Frontal cortex (tissue), 4 donors: ENCODE measurements at places on chromosomes 16 and 17. TPM values are rescaled to one million over a fixed set of nuclear protein-coding genes. Genes with fewer than 3 reads are reported as not detected.

DNA sequence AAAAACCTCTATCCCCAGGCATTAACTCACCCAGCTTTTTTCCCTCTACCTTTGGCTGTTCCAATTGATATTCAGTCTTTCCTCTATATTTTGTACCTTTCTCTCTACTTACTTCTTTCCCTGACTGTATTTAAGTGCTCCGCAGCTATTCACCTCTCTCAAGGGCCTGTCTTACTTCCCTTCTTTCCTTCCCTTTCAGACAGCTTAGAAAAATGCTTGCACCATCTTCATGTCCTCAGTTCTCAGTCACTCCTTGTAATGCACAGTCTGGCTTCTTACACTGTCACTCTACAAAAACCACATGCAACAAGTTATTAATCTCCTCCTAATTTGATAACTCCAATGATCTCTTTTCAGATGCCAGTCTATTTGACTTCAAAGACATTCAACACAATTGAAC is 163.4 kb downstream of the PHKB start:
- no peak for DNase-seq

GRCh38 chr16:27966756-27967155 is 96.8 kb downstream of the GSG1L start:
- DNase-seq = no peak

GRCh38 chr17:80316927-80317705 is 56.5 kb downstream of the RNF213 start:
- DNase-seq = no peak

GRCh38 chr17:36131421-36131820 is 27.8 kb downstream of the CCL4 start:
- DNase-seq = no peak

DNA sequence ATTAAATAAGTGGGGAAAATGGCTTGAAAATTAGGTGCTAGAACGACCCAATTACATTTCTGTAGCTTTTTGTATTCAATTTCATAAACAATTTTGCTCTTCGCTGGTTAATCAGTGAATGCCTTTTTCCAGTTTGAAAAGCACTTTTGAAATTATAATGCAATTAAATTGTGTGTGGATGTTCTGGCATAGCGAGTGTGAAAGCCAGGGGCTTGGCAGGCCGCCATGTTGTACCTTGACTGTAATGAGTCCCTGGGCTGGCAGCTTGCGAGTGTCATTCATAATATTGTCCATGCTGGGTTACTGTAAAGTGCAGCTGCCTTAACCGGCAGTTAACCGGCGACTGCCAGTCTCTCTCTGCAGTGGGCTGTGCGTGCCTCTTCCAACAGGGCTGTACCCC is 177.8 kb downstream of the CCDC182 start:
- no peak for DNase-seq

GRCh38 chr17:9173386-9173983 is 152.2 kb downstream of the NTN1 start:
- DNase-seq = no peak

- no peak for DNase-seq
These were observed 484.2 kb downstream of the HS3ST4 start for GRCh38 chr16:26175944-26176343.

DNA sequence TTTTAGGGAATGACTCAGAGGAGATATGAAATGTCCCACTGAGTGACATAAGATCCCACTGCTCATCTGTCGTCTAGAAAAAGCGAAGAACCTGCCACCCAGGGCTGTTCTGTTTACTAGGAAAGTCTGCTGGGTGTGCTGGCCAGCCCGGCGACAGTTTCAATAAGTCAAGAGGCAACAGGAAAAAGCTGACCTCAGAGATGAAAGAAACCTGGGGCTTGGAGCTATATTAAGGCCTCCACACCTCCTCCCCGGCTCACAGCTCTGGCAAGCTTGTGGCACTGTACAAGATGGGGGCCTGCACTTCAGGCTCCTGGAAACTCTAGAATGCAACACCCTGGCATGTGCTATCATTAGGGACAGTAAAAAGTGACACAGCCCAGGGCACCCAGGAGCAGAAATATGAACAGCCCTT is 10.6 kb downstream of the ZFHX3 start:
- no peak for DNase-seq

DNA sequence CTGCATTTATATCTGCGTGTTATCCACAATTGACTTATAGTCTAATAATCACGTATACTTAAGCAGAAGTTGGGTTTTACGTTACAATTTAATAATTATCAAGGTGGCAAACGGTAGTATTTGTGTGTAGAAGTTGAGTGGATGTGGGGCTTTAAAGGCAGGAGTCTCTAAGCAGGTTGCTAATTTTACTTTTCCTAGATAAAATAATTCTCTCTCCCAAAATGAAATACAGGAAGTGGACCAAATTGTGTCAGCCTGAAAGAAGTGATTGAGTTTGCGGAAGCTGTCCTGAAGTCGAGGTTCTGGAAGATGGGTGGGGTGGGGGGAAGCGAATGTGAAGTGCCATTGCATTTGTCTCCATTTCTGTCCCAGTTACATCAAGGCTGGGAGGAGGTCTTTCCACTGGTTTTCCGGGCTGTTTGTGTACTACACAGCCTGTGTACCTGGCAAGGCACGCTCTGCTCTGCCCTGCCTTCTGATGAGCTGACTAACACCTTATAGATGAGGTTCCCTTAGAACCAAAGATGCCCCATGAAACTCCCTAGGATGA is 385.1 kb downstream of the WWOX start:
- DNase-seq = no peak

GRCh38 chr17:42322382-42323267 is 34.3 kb downstream of the STAT5A start:
- peak; percentile 85 for DNase-seq

GRCh38 chr17:17636272-17636885 is 44.9 kb upstream of the PEMT start:
- DNase-seq = no peak

DNA sequence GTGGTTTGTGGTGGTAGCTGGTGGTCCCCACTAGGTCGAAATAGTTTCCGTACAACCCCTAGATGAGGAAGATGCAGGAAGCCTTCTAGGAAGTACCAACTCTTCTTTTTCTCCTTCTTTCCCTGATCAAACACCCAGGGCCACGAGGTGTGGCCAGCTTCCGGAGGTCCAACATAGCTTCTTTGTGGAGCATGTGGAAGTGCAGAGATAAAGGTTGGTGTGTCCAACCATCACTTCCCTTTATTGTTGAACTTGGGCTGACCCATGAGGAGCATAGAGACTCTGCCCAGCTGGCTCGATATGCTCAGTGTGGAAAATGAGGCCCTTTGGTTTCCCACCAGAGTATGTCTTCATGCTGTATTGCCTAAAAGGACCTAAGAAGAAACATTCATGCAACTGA is 6.3 kb upstream of the RGS9 start:
- no peak for DNase-seq

- DNase-seq = no peak
These were observed 15.5 kb upstream of the TMEM94 start for GRCh38 chr17:75440738-75441448.

DNA sequence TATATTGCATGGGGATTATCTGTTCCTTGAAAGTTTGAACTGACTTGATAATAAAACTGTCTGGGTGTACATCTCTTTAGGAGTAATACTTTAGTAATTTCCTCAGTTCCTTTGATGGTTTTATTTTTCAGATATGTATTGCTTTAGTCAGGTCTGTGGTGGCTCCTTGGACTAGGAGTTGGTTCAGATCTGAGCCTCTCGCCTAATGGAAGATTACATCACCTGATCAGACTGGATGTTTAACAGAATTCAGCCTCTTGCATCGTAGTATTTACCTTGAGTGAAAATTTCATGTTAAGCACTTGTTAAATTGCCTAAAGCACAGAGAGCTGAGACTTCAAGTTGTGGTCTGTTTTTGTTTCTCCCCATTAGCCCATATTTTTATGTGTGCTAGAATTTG is 267.3 kb downstream of the MAP2K4 start:
- no peak for DNase-seq

DNA sequence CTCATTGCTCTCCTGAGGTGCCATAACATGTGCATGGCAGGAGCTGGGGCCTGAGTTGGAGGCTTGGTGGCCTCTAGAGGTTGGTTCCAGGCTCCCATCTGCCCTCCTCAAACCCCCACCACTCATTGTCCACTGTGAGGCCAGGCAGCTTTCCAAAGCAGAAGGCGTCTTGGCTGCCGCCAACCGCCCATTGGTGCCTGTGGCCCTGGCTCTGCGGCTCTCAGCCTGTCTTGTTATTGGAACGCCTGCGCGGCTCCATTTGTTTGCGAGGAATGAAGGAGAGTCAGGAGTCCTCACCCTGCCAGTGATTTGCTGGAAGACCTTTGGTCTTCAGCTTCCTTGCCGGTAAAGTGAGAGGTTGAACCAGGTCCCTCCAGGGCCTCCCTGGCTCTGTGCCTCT is 43.6 kb downstream of the OR1D5 start:
- DNase-seq = no peak

GRCh38 chr16:53486230-53486629 is 16.8 kb downstream of the AKTIP start:
- DNase-seq = no peak

GRCh38 chr16:58464047-58464915 is 35.7 kb upstream of the NDRG4 start:
- DNase-seq = peak; percentile 61

GRCh38 chr16:58459344-58460218 is 40.4 kb upstream of the NDRG4 start:
- no peak for DNase-seq

DNA sequence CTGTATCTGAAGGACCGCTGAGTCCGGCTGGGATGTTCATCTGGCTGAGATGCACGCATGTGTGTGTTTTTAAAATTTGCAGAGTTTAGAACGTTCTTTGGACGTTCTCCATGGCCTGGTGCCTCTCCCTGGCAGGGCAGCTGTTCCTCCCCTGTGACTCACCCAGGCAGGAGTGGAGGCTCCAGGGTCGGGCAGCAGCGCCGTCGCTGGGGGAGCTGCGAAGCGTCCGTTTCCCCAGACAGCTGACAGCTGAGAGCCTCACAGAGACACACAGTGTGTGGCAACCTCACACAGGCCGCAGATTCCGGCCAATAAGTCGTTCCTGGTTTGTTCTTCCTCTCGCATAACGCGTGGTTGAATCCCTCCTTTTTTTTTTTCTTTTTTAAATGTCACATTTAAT is 80.6 kb downstream of the OR1D5 start:
- peak; percentile 52 for DNase-seq

GRCh38 chr16:48001324-48001895 is 154.4 kb downstream of the ABCC12 start:
- no peak for DNase-seq

DNA sequence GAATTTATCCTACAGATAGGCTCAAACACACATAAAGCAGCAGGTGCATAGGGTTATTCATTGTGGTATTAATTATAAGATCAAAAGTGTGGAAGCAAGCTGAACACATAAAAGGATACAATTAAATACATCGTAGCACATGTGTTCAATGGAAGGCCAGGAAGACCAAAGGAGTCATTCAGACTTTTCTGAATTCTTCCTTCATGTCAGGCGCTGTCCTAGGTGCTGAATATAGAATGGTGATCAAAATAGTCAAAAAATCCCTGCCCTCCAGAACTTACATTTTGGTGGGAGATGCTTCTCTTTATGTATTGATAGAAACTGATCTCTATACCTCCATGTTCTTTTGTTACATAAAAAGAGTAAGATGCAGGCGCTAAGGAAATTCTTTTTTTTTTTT is 439.0 kb upstream of the ASIC2 start:
- no peak for DNase-seq

GRCh38 chr17:73718912-73719311 is 74.7 kb upstream of the SDK2 start:
- no peak for DNase-seq

- peak; percentile 3 for DNase-seq
These were observed 358.5 kb upstream of the ERCC4 start for GRCh38 chr16:13561291-13562070.

- DNase-seq = no peak
These were observed 9.4 kb upstream of the MYLK3 start for GRCh38 chr16:46757339-46758050.

- DNase-seq = no peak
These were observed 42.6 kb upstream of the ERN1 start for GRCh38 chr17:64172510-64172909.

- no peak for DNase-seq
These were observed 41.1 kb downstream of the NLRC5 start for GRCh38 chr16:57030346-57030902.

- DNase-seq = no peak
These were observed 12.2 kb downstream of the ABCC1 start for GRCh38 chr16:15961571-15962090.

DNA sequence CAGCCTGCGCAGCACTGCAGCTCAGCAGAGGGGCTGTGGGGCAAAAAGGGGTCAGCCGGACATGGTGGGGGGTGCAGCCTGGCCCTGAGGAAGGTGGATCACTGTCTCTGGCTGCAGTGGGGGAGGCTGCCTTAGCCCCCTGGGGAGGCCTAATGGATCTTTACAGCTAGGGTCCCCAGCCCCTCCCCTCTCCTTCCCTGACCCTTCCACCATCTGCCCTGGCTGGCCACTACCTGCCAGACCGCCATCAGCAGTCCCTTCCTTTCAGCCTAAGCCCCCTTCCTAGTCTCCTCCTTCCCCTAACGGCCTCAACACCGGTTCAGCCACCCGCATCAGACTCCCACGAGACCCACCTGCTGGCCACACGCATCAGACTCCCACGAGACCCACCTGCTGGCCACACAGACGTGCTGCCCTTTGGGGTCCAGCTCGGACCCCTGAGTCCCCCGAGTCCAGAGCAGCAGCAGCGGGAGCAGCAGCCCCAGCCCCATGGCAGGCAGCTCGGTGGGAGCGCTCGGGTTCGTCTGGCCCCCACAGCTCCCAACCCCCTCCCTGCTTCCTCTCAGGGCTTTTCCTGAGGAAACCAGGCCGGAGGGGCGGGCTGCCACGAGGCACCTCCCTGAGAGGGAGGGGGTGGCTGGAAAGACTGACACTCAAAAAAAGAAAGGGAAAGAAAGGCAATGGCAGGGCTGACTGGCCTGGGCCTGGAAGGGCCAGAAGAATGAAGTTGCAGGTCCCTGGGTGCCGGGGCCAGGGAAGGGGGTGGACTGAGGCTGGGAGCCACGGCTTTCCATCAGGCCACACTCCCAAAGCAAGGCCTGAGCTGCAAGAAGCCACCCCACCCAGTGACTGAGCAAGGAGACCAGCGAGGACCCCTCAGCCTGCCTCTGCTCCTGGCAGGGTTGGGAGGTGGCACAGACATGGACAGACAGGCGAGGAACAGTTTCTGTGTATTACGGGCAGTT is at the start of gene SCARF1:
Gene SCARF1 (minus strand): TSS at position 526 of the 965 bp plus-strand sequence. CDS start 35 bp downstream, at position 491.
- DNase-seq = peak; percentile 64

GRCh38 chr16:83233153-83233552 is 574.6 kb upstream of the HSBP1 start:
- no peak for DNase-seq

GRCh38 chr16:86714166-86714565 is 135.8 kb downstream of the FOXL1 start:
- no peak for DNase-seq

Gene GOT2
- 33.8 TPM for total RNA-seq

Gene CCL7
- total RNA-seq = not detected

Gene NPIPA3
- total RNA-seq = 0.41 TPM

Gene ZG16B
- total RNA-seq = not detected

Gene FN3K
- 9.8 TPM for total RNA-seq

Gene OR2C1
- total RNA-seq = 0.82 TPM

Gene HP
- total RNA-seq = 0.41 TPM

Gene SSTR5
- not detected for total RNA-seq

Gene CACNA1H
- 14.7 TPM for total RNA-seq

Gene KCNH4
- total RNA-seq = 0.41 TPM

Gene RNF43
- 0.41 TPM for total RNA-seq

Gene SALL1
- total RNA-seq = 5.3 TPM

Gene UMOD
- total RNA-seq = not detected

Gene EVI2B
- total RNA-seq = not detected

Gene AKAP10
- 39.1 TPM for total RNA-seq

Gene TGFB1I1
- total RNA-seq = 1.2 TPM

Gene ZPBP2
- total RNA-seq = not detected

Gene SDK2
- 6.9 TPM for total RNA-seq
